ENCODE measurements at places on chromosomes 3 and 15. TPM values are rescaled to one million over a fixed set of nuclear protein-coding genes. Genes with fewer than 3 reads are reported as not detected.

GRCh38 chr15:64423970-64424369 lies 36.3 kb downstream of the TRIP4 start:
- H3K27ac ChIP-seq = no peak overlapping the region
- peaks cover 91% of the 10 kb centered on the region for H3K36me3 ChIP-seq
- DNase-seq = no peak
- H3K4me1 ChIP-seq = no peaks in the 10 kb centered on the region
- no peaks in the 10 kb centered on the region for H3K27me3 ChIP-seq
- H3K4me3 ChIP-seq = no peak overlapping the region

DNA sequence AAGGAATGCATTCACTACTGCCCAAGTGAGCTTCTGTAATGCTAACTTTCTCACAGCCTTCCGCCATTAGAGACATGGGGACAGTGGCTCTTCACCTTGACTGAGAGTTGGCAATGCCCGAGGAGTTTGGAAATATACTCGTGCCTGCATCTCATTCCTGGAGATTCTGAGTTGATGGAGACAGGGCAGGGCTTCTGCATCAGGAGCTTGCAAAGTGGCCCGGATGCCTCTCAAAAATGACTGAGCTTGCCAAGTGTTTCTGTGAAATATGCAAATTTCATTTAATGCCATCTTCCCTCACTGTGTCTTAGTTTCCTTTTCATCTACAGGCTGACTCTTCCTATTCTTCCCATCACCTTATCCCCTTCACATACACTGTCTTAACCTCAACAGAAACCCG lies 346.2 kb downstream of the GRM7 start:
- no peaks in the 10 kb centered on the region for H3K4me1 ChIP-seq
- H3K36me3 ChIP-seq = no peaks in the 10 kb centered on the region
- DNase-seq = no peak
- H3K4me3 ChIP-seq = no peak overlapping the region
- no peaks in the 10 kb centered on the region for H3K27me3 ChIP-seq
- H3K27ac ChIP-seq = no peak overlapping the region

- H3K27me3 ChIP-seq = no peaks in the 10 kb centered on the region
- no peaks in the 10 kb centered on the region for H3K4me1 ChIP-seq
- DNase-seq = no peak
- no peak overlapping the region for H3K4me3 ChIP-seq
- no peaks in the 10 kb centered on the region for H3K36me3 ChIP-seq
These were observed 137.2 kb downstream of the IMPG2 start for GRCh38 chr3:101183151-101183550.

DNA sequence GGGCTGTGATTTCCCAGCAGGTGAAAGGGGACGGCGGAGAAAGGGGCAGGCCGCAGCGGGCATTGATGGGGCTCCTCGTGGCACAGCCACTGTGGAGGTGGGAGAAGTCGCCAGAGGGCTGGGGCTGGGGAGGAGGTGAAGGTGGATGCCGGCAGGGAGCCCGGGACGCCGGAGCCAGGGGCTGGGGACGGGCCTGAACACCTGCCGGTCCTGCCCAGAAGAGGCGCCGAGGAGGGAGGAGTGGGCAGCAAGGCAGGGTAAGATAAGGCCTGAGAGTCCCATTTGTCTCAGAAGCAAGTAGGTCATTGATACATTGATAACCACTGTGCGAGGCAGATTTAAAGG lies 571 bp upstream of the RARRES1 start:
- peak overlapping the region; percentile 73 for H3K27ac ChIP-seq
- no peak for DNase-seq
- H3K4me3 ChIP-seq = peak overlapping the region; percentile 61
- no peaks in the 10 kb centered on the region for H3K27me3 ChIP-seq

GRCh38 chr3:25297667-25298585 lies 130.1 kb upstream of the RARB start:
- H3K4me1 ChIP-seq = no peaks in the 10 kb centered on the region
- no peak for DNase-seq
- no peaks in the 10 kb centered on the region for H3K36me3 ChIP-seq
- no peak overlapping the region for H3K4me3 ChIP-seq
- no peak overlapping the region for H3K27ac ChIP-seq

DNA sequence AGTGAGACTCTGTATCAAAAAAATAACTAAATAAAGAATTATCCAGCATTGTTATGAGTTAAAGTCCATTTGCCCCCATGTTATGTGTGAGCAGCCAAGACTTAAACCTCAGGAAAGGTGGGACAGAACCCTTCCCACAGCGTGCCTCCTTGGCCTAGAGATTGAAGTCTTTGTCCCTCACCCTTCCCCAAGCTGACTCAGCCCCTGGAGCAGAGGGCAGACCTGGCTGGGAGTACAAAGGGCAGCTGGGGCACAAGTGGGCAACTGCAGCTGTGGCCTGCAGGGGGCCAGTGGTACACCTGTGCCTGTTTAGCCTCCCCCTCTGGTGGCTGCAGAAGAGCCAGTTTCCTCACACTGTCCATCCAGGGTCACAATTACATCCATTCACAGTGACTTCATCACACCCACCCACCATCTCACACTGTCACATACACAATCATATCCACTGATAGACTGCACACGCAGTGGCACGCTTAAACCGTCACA lies 940 bp upstream of the ACY1 start:
- DNase-seq = peak; percentile 76
- H3K27me3 ChIP-seq = no peaks in the 10 kb centered on the region
- no peaks in the 10 kb centered on the region for H3K36me3 ChIP-seq
- peak overlapping the region; percentile 93 for H3K27ac ChIP-seq
- peaks cover 24% of the 10 kb centered on the region for H3K4me1 ChIP-seq

DNA sequence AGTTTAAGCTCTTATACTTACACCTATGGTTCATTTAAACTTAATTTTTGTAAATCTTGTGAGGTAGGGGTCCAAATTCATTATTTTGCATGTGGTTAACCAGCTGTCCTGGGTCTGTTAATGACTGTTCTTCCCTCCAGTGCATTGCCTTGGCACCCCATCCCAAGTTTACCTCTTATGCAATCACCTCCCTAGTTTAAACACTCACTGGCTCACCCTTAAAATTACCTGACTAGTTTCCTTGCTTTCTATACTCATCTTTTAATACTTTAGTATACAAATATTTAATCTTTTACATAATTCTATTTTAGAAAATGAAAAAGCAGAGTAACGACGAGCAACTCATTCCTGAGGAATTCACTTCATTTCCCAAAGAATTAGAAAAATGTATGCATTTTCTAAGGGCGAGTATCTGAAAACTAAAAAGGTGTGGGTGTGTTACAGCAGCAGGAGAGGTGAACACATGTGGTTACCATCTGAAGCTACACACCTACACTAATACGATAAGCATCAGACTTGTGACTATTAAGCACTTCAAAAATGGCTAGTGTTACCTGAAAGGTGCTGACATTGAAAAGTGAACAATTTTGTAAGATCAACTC lies 33.7 kb downstream of the TJP1 start:
- no peaks in the 10 kb centered on the region for H3K4me1 ChIP-seq
- H3K27me3 ChIP-seq = no peaks in the 10 kb centered on the region
- H3K4me3 ChIP-seq = no peak overlapping the region
- H3K36me3 ChIP-seq = no peaks in the 10 kb centered on the region
- DNase-seq = no peak

DNA sequence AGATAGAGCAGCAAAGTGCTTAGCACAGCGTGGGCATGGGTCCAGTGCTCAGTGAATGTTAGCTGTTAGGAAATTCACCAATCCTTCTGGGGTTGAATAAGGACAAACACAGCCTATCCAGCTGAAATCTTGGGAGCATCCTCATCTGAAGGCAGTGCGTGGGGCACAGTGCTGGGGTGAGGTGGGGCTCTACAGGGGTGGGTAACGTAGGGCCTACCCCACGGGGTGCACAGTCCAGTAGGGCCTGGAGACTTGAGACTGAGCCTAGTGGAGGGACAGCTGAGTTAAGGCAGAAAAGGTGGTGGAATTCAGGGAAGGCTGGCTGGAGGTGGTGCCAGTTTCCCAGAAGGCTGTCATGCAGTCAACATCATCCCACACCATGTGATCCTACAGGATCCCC lies 73.0 kb downstream of the ISG20 start:
- peaks cover 12% of the 10 kb centered on the region for H3K27me3 ChIP-seq
- H3K4me3 ChIP-seq = no peak overlapping the region
- H3K36me3 ChIP-seq = no peaks in the 10 kb centered on the region
- DNase-seq = no peak
- no peak overlapping the region for H3K27ac ChIP-seq

GRCh38 chr3:68997887-68998286 lies 15.6 kb downstream of the EOGT start:
- peaks cover 83% of the 10 kb centered on the region for H3K36me3 ChIP-seq
- H3K4me3 ChIP-seq = no peak overlapping the region
- H3K4me1 ChIP-seq = no peaks in the 10 kb centered on the region
- no peak overlapping the region for H3K27ac ChIP-seq
- DNase-seq = no peak
- H3K27me3 ChIP-seq = no peaks in the 10 kb centered on the region

GRCh38 chr3:21641959-21642358 lies 109.1 kb downstream of the ZNF385D start:
- H3K27me3 ChIP-seq = no peaks in the 10 kb centered on the region
- no peaks in the 10 kb centered on the region for H3K4me1 ChIP-seq
- no peak overlapping the region for H3K27ac ChIP-seq
- DNase-seq = no peak

DNA sequence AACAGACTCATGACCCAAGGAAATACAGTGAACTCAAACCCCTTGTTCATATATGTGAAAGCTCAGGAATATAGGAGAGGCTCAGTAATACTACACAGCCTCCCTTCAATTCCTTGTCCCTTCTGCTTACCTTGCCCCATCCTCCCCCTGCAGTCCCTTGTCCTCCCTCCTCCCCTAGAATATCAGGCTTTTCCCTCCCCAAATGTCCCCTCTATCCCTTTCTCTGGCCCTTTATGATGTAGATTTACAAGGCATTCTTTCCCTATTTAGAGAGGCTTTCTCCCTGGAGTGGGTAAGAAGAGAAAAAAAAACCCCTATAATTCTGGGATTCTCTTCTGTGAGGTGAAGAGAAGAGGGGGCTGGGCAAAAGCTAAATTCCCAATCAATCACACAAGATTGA lies 64.9 kb upstream of the KBTBD8 start:
- no peaks in the 10 kb centered on the region for H3K27me3 ChIP-seq
- no peak overlapping the region for H3K4me3 ChIP-seq
- H3K4me1 ChIP-seq = no peaks in the 10 kb centered on the region
- no peak overlapping the region for H3K27ac ChIP-seq
- no peak for DNase-seq

DNA sequence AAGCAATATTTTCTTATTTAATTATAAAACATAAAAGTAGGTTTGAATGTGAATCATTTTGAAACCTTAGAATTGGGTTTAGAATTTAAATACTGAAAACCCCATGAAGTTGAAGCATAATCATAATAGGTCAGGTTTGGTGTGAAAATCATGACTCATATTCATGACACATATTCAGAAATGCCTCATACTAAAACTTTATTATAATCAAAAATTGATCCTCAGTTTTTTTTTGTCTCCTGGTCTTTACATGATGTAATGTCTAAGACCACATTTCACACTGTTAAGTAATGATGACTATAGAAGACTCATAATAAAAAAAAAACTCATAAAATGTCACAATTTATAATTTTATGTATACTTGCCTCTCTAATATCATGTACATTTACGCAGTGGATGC lies 190.4 kb downstream of the FOXP1 start:
- no peak for DNase-seq
- H3K4me1 ChIP-seq = peaks cover 45% of the 10 kb centered on the region

DNA sequence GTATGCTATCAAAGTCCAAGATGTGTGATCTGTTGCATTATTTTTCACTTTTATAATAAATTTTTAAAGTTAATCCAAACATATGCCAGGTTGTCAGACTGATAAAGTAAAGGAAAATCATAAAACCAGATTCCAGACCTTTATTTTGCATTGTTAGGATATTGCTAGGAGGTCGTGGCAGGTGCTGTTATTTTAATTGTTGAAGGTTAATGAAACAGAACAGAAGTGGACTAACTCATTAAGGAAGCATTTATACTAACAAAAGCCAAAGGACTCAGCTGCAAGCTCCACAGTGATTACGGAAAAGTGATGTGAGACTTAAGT lies 63.1 kb downstream of the DCLK3 start:
- H3K27me3 ChIP-seq = no peaks in the 10 kb centered on the region
- no peak for DNase-seq
- no peaks in the 10 kb centered on the region for H3K36me3 ChIP-seq
- no peak overlapping the region for H3K4me3 ChIP-seq
- no peak overlapping the region for H3K27ac ChIP-seq

DNA sequence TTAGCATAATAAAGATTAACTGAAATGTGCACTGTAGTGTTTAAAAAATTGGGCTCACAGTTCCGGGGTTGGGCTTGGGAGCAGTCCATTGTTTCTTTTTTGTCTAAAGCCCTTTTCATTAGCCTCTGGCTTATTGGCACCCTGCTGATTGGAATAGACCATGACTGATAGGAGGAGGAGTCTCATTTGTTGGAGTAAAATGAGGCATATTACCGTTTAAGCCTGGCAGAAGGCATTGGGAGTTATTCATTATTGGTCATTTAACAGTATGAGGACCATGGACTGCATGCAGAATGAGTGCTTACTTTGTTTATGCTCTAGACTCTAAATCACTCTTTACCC lies 139.0 kb upstream of the CGNL1 start:
- no peak overlapping the region for H3K4me3 ChIP-seq
- peaks cover 24% of the 10 kb centered on the region for H3K36me3 ChIP-seq
- no peak for DNase-seq
- no peaks in the 10 kb centered on the region for H3K4me1 ChIP-seq

DNA sequence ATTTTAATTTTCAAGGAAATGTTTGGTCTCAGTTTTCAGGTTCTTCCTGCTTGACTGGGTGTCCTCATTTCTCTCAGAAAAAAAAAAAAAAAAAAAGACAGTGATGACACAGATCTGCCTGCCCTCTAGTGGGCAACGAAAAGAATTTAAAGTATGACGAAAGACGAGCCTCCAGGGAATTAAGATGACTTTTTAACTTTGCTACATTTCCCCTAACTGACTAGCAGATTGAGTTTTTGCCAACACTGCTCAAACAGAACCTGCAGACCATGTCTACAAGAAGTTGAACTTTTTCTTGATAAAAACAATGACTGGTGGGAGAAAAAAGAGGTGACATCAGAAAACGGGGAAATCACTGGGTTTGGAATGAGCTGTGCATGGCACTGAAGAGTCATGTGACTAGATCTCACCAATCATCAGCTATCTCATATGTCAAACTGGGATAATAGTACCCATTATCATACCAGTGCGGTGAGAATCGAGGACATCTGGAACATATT lies 40.8 kb downstream of the EOMES start:
- H3K4me3 ChIP-seq = no peak overlapping the region
- H3K27me3 ChIP-seq = no peaks in the 10 kb centered on the region
- H3K4me1 ChIP-seq = no peaks in the 10 kb centered on the region
- no peaks in the 10 kb centered on the region for H3K36me3 ChIP-seq
- no peak for DNase-seq
- no peak overlapping the region for H3K27ac ChIP-seq

DNA sequence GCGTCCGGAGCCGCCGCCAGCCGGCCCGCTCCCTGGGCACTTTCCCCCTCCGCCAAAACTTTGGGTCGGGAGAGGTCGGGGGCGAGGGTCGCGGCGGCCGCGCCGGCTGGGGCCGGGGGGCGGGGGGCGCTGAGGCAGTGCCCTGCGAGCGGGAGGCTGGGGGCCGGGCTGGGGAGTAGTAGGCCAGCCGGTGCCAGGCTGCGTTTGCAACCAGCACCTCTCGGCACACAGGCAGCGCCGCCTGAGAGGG lies 452 bp downstream of the BBX start:
- H3K36me3 ChIP-seq = no peaks in the 10 kb centered on the region
- H3K4me1 ChIP-seq = peaks cover 8% of the 10 kb centered on the region
- peak overlapping the region; percentile 75 for H3K4me3 ChIP-seq
- H3K27me3 ChIP-seq = no peaks in the 10 kb centered on the region

The SLC22A14 gene
- total RNA-seq = 0.20 TPM

The EFCC1 gene
- total RNA-seq = 17.2 TPM

The CELSR3 gene
- 1.2 TPM for total RNA-seq

The GATM gene
- 7.2 TPM for total RNA-seq
